ENCODE measurements at places on chromosomes 2 and 18.

GRCh38 chr18:8980496-8980895 lies 122.0 kb upstream of the NDUFV2 start:
- DNase-seq: no peak

GRCh38 chr2:38076152-38076709 lies 280 bp upstream of the CYP1B1 start:
- peak; percentile 42 for DNase-seq

DNA sequence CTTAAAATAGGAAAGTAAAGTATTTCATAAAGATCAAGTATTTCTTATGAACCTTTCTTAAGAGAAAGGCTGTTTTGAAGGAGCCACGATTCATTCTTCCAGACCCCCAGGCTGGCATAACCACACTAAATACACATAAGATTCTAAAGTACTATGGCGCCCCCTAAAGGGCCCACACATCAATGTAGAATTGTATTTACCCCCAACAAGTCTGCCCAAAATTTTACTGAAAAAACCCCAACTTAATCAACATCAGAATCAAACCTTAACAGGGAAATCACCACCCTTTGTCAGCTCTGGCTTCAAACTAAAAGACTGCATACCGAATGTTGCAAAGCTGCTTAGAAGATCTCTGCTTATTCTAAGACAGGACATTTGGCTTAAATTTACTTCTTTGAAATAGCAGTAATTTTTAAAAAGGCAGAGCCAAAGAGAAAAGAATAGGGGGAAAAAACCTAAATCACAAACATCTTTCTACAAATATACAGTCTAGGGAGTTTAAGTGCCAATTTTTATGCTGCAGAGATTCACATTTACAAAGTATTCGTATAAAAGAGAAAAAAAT lies 20.4 kb upstream of the BCL2 start:
- DNase-seq: peak; percentile 43

DNA sequence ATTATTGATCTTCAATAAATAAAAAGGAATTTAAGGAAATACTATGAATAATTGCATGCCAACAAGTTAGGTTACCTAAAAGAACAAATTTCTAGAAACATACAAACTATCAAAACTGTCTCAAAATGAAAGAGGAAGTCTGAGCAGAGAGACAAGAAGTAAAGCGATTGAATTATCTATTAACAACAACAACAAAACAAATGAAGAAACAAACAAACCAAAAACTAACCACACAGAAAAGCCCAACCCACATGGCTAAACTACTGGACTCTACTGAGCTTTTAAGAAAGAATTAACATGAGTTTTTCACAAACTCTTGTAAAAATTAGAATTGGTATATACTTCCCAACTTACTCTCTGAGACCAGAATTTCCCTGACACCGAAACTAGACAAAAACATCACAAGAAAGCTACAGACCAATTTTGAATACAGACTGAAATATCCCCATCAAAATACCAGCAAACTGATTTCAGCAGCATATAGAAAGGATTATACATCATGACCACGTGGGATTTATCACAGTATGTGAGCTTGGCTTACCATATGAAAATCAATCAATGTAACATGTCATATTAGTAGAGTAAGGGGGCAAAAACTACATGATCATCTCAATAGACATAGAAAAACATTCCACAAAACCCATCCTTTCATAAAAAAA lies 16.6 kb upstream of the GALNT1 start:
- DNase-seq: no peak

DNA sequence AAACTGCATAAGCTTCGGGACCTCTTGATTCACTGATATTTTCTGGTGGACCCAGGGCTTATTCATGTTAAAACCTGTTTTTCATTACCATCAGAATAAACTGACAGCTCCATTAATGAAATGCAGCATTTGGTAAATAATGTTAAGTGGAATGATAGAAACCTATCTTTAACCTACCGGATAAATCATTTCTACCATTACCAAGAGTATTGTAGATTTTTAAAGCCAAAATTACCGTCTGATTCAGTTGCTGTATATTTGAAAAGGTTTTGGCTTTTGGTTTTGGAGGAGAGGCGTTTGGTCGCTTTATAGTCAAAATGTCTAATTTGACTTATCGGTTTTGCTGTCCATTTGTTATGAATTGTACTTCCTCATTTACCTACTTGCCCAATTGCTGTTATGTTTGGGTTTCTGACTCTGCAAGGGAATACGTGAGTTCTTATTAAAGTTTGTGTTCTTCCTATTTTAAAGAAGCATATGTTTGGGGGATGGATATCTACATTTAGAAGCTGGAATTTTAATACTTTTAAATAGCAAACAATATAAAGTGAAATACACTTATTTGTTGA lies 1.0 kb upstream of the CUL3 start:
- DNase-seq: peak; percentile 51

GRCh38 chr2:101450965-101451364 lies 23.9 kb downstream of the RFX8 start:
- no peak for DNase-seq

- no peak for DNase-seq
Measured at GRCh38 chr18:9661564-9661963, 46.5 kb upstream of the RAB31 start.

DNA sequence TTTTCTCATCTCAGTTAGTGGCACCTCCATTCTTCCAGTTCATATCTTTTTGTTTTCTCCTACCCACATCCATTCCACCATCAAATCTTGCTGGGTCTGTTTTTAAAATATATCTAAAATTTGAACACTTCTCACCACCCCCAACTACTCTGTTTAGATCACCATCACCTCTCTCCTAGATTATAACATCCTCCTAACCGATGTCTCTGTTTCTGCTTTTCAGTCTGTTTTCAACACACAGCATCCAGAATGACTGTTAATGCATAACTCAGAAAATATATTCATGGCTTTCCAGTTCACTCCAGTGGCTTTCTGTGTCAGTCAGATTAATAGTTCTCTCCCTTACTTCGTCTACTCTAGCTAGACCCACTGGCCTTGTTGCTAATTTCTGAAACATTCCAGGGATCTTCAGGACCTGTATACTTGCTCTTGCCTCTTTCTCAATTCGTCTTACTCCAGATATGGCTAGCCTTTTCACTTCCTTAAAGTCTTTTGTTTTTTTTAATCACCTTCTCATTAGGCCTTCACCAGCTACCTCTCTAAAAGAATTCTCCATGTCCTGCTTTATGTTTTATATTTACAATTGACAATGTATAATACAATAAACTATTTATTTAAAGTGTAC lies 105.3 kb downstream of the COMMD1 start:
- DNase-seq: no peak

GRCh38 chr18:598124-598589 lies 1.4 kb downstream of the CLUL1 start:
- no peak for DNase-seq
